ENCODE measurements at places on chromosomes 6 and 20.
A peak's percentile ranks its signal among the peaks of the same experiment; 100 is the strongest.

- no peak for DNase-seq
Measured at GRCh38 chr6:159038914-159039884, 5.6 kb downstream of the TAGAP start.

DNA sequence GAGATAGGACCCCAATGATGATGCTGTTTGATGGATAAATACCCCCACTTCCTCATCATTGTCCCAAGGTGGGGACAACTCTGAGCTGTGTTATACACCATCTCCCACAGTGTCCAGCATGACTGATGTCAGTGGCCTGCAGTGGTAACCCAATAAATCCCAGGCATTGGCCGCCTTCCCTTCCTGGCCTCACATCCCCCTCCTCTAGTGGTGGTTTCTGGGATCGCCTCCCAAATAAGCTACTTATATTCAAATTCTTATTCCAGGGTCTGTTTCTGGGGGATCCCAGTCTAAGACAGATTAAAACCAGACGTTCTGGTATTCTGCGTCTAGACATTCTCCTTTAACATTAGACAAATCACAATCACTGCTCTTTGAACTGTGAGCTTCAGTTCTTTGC lies 90.6 kb downstream of the SCP2D1 start:
- DNase-seq: no peak

- no peak for DNase-seq
Measured at GRCh38 chr6:154432533-154433476, 76.2 kb upstream of the IPCEF1 start.

- no peak for DNase-seq
Measured at GRCh38 chr6:47007657-47008396, 34.3 kb downstream of the ADGRF1 start.

DNA sequence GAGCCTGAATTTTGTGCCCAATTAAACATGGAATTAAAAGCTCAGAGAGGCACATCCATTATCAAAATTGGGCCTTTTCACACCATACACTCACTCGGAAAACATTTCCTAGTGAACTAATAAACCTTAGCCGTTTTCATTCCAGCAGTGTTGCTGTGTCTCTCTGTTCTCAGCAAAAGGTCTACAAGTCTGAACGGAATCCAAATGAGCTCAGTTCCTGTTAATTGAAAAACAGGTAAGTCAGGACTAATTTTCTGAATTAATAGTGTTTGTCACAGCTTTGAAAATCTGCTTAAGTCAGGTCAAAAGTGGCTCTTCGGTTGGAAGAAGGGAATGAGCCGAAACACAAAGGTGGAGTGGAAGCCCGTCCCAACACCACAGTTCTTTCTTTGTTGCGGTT lies 163.3 kb upstream of the RALGAPA2 start:
- no peak for DNase-seq

- no peak for DNase-seq
Measured at GRCh38 chr6:19368511-19368910, 468.7 kb upstream of the ID4 start.

- no peak for DNase-seq
Measured at GRCh38 chr6:99338188-99338587, 11.3 kb downstream of the FAXC start.

DNA sequence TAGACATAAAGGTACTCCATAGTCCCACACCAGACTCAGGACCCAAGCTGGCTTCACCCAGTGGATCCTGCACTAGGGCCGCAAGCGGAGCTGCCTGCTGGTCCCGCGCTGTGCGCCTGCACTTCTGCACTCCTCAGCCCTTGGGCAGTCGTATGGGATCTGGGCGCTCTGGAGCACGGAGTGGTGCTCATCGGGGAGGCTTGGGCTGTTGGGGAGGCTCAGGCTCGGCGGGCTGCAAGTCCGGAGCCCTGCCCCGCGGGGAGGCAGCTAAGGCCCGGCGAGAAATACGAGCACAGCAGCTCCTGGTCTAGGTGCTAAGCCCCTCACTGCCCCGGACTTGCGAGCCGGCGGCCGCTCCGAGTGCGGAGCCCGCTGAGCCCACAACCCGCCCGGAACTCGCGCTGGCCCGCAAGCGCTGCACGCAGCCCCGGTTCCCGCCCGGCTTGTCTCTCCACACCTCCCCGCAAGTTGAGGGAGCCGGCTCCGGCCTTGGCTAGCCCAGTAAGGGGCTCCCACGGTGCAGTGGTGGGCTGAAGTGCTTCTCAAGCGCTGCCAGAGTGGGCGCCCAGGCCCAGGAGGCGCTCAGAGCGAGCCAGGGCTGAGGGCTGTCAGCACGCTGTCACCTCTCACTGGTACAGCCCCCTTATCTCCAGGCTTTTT lies 33.4 kb upstream of the GCNT2 start:
- DNase-seq: no peak

DNA sequence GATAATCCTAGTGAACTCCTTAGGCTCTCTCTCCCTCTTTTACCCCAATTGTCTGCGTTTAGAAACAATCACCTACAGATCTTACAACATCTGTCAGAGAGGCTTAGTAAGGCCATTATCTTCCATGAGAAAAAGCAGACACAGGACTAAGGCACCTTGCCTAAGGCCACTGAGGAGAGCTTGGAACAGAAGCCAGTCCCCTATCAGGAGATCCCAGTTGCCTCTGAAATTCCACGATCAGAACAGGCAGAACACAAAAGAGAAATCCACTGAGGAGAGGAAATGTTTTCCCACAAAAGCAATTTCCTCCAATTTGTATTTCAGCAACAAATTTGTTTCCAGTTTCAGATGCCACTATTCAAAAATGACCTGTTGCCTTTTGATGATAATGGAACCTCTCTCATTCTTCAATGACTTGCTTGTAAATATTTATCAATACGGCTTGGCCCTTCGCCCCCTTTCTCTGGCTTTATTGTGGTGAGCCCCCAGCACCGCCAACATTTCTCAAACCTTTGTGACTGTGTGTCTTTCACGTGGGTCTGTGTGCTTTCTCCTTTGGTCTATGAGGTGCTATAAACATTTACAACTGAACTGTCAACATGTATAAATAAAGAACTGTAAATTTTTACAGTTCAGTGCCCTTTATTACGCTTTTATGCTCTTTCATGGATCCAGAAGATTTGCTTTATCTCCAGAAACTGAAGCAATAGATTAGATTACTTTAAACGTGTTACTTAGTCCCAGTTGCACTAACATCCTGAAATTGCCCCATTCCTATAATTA lies 187.8 kb upstream of the PHACTR1 start:
- no peak for DNase-seq

GRCh38 chr6:14758421-14759081 lies 487.3 kb upstream of the JARID2 start:
- peak; percentile 5 for DNase-seq

- DNase-seq: no peak
Measured at GRCh38 chr6:30990422-30991086, 7.0 kb downstream of the MUC21 start.

DNA sequence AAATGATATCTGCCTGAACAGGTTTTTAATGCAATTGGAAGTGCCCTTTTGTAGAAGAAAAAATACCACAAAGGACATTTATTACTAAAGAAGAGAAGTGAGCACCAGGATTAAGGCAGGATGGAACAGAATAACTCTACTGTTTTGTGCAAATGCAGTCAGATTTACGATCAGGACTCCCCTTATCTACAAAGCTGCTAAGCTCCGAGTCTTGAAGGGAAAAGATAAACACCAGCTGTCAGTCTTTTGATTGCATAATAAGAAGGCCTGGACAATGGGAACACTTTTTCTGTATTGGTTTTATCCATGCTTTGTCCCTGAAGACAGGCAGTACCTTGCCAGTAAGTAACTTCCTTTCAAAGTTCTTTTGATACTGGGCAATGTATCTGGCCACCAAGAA lies 797.9 kb upstream of the SLC35B3 start:
- DNase-seq: no peak

- no peak for DNase-seq
Measured at GRCh38 chr6:72819609-72820008, 197.7 kb downstream of the KCNQ5 start.

DNA sequence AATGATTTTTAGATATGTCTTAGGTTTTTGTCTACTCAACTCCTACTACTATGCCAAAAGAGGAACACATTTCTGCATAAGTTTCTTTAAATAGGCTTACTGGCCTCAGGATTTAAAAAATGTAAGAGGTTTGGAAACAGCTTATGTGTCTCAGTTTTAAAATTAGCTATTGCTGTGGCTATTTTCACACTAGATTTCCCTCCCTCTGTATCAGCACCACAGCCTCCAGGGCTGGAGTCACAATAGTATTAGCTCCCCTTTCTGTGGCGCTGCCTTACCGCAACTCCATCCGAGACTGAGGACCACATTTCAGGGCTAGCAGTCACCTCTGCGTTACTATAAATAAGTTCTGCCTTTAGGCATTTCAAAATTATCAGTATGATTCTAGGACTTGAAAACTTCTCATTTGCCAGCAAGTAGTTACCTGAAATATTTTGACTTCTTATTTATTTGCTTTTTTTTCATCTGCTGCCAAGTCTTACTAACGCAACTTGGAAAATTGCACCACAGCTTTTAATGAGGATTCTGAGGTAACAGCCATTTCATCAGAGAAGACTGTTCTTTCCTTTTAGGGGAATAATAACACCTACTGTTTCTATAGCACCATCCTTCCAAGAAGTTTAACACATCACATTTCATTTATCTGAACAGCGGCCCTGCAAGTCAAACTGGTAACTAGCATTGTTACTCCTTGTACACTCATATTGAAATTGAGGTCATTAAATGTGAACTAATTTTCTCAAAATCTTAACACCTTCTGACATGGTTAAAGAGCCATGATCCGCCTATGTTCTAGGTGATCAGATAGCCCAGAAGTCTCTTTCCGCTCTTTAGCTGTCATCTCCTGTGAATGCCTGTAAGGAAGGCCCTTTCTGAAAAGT lies 105.9 kb downstream of the GJA10 start:
- DNase-seq: no peak

DNA sequence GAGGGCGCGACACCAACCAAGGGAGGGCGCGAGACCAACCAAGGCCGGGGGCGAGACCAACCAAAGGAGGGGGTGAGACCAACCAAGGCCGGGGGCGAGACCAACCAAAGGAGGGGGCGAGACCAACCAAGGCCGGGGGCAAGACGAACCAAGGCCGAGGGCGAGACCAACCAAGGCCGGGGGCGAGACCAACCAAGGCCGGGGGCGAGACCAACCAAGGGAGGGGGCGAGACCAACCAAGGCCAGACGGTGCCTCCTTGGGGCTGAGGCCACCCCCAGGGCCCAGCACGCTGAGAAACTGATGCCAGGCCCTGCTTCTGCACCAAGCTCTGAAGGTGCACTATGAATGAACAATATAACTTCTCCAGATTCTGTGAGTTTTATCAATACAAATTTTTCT lies 87.2 kb downstream of the TAF4 start:
- DNase-seq: no peak

GRCh38 chr20:16441546-16442164 lies 131.6 kb downstream of the KIF16B start:
- DNase-seq: no peak

DNA sequence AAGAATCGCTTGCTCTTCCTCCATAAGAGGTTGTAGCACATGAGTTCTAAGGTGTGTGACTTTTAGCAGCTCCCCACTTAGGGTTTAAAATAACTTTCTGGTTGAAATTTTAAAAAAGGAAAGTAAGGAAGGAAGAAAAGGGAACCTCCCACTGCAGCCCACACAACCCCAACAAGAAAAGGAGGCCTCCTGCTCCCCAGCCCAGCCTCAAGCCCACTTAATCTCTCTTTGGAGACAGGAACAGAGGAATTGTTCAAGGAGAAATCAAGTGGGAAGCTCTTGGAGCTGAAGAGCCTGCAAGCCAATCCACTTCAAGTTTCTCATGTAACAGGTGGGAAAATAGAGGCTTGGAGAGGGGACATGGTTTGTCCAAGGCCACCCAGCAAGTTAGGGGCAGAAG lies 39.1 kb upstream of the PREX1 start:
- no peak for DNase-seq

DNA sequence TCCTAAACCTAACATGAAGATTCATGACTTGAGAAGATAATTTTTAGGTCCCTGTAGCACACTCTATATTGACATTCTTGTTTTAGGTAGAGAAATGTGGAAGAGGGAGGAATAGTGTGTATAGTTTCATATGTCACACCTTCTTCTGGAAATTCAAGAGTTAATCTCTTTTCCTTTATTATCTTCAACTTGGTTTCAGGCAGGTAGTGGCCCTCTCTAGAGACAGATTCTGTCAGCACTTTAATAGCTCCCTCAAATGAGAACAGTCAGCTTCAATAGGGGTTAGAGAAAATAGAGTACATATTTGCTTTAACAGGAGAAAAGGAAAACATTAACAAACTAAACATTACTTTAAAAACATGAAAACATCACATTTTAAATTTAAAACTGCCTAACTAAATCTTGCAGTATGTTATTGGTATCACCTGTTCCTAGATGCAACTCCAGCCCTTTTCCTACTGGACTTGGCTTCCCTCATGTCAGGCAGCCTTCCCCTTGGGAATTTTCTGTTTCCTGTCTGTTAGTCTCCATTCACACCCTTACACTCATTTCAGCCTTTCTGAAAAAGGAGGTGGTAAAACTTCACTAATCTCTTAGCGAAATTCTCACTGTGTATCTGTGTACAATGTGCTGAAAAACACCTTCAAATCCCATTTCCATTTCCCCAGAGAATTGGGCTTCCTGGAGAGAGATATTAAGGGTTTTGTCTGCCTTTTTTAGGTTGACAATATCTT lies 192.3 kb upstream of the RNF217 start:
- no peak for DNase-seq

DNA sequence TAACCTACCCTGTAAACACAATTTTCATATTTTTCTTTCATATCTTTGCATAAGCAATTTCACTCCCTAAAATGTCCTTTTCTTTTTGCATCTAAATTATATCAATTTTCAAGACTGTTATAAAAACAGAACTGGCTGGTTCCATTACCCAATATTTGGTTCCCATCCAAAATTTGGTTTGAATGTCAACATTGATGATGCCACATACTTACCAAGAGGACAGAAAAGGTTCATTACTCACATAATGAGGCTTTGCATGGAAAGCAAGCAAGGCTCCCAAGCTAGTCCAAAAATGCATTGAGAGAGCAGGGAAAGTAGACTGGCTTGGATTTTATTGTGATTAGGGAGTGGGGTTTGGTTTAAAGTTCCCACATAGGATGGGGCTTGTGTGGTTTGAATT lies 144.4 kb upstream of the AKIRIN2 start:
- DNase-seq: peak; percentile 13

DNA sequence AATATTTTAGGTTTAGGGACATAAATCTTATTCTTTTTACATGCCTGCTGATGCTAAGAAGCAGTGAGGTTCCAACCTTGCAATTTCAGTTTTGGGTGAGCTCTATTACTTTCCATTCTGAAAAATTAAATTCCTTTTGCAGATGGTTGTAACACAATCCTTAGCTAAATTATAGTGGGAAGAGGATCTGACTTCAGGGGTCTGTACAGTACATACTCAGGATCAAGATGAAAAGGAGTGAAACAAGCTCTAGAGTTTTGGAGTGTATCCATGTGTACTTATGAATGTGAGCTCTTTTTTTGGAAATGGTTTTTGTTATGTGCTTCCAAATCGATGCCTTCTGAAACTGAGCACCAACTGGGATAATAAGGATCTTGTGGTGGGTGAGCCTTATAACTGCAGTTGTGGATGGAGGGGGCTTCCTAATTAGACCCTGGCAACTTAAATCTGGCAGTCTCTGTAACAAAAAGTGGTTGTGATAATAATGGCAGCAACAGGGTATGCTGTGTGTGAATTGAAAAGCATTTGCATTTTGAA lies 218.8 kb upstream of the MAP3K7 start:
- peak; percentile 39 for DNase-seq
